Glutamatergic neuron (in vitro differentiated cells): ENCODE measurements at places on chromosomes 11 and 22. TPM values are rescaled to one million over a fixed set of nuclear protein-coding genes. Genes with fewer than 3 reads are reported as not detected.

GRCh38 chr22:34760276-34761008 is 305.5 kb upstream of the ISX start:
- H3K4me3 ChIP-seq = no peak overlapping the region
- no peak for DNase-seq
- peaks cover 4% of the 10 kb centered on the region for H3K4me1 ChIP-seq
- H3K27ac ChIP-seq = no peak overlapping the region
- no peaks in the 10 kb centered on the region for H3K27me3 ChIP-seq

DNA sequence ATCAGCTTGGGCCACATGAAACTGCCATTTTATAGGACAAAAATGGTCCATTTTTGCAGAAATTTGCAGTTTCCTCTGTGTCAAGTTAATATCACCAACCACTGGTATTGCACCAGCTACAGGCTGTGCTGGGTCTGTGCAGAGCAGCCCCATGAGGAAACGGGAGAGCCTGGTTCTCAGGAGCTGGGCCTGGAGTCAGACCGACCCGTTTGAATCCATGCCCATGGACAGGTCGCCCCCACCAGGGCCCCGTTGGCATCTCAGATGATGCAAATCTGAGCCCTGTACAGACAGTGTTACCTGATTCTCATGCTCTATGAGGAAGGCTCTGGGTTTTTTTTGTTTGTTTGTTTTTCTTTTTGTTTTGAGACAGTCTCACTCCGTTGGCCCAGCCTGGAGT is 9.8 kb upstream of the SEC14L6 start:
- no peak for DNase-seq
- H3K4me3 ChIP-seq = no peak overlapping the region
- H3K27ac ChIP-seq = no peak overlapping the region
- H3K4me1 ChIP-seq = no peaks in the 10 kb centered on the region
- no peaks in the 10 kb centered on the region for H3K36me3 ChIP-seq
- H3K27me3 ChIP-seq = peaks cover 3% of the 10 kb centered on the region

GRCh38 chr11:116696381-116696941 is 76.3 kb downstream of the BUD13 start:
- no peaks in the 10 kb centered on the region for H3K4me1 ChIP-seq
- no peak overlapping the region for H3K27ac ChIP-seq
- H3K4me3 ChIP-seq = no peak overlapping the region

DNA sequence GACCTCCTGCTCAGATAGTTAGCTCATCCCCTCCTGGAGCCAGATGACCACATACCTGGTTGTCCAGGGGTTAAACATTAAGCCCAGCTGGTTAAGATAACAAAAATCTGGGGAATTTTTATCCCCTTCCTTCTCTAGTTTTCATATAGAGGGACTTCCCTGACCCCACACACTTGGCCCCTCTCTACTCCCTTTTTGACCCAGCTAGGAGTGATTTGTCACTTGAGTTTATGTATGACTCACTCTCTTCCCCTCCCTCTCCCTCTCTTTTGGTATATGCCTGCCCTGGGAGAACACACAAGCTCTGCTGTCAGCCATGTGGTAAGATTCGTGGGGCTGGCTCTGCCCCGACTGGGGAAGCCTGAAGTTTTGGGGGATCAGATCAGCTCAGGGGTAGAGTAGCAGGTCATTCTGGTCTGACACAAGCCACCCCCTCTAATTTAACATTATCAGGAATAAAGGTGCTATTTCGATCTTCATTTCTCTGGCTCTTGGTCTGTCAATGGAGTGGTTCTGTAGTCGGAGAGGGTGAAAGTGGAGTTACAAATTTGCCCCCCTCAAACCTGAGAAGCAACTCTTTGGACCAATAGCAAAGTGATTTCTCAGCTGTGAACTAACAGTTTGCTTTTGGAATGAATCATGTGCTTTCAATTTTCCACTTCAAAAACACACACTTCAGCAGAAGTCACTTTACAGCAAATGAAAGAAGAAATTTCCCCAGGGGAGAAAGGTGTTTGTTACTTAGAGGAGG is 415.3 kb upstream of the CADM1 start:
- peaks cover 13% of the 10 kb centered on the region for H3K4me1 ChIP-seq
- H3K27ac ChIP-seq = no peak overlapping the region
- H3K27me3 ChIP-seq = peaks cover 6% of the 10 kb centered on the region
- DNase-seq = no peak
- no peak overlapping the region for H3K4me3 ChIP-seq
- no peaks in the 10 kb centered on the region for H3K36me3 ChIP-seq

DNA sequence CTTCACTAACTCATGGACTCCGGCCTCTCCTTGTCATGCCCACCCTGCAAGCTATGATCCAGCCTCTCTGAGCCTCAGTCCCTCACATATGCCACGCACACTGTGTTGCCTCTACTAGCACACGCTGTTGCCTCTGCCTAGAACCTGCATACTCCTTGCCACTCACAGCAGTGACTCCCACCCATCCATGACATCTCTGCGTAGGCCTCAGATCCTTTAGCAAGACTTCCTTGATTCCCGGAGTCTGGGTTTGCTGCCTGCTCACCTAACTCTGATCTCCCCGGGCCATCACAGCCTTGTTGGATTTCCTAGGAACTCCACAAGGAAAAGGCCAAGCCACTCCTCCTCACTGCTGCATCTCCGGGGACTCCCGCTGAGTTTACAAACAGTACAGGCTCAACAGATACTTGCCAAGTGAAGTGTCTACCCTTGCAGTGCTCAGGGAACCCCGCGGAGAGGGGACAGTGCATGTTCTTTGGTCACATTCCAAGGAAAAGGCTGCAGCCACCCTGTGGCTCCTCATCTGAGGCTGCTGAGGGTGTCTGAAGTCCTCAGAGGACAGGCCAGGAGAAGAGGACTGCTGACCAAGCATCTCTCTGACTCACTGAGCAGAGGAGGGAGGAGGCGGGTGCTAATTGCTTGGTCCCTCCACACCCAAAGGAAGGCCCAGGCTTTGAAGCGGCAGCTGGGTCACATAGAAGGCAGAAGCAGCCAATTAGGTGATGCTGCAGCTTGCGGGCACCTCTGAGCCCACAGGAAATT is 42.4 kb upstream of the NAV2 start:
- no peak overlapping the region for H3K27ac ChIP-seq
- no peak for DNase-seq

Gene NOX4
- 1.9 TPM for total RNA-seq

Gene KRTAP5-2
- not detected for total RNA-seq
